ENCODE measurements at places on chromosomes 7 and 10.

DNA sequence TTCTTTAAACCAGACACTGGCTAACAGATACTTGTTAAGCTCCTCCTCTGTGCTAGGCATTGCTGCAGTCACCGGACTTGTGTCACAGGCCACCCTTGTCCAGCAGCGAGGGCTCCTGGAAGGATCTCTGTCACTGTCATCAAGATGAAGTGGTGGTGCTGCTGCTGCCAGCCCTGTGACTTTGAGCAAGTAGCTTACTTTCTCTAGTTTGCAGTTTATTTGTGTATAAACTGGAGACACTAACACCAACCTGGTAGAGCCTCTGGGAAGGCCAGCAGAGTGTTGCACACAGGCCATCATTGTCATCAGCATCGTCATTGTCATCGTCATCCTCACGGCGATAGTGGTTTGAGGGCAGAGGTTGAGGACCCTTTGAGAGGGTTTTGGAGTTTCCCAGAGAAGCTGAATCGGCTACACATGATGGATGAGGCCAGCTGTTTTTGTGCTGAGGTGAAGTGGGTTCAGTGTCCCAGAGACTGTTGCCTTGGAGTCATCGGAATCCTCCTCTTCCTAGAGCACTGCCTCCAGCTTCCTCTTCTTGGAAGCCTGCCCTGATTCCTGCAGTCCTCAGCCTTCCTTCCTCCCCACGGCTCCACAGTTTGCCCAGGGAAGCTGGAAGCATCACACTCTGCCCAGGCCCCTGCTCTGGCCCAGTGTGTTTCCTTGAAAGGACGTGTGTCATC, 128.4 kb downstream of the GRK5 start:
- no peak for DNase-seq

GRCh38 chr7:99992330-99993038, 16.7 kb upstream of the AZGP1 start:
- no peak for DNase-seq

GRCh38 chr7:1283941-1284742, 51.5 kb downstream of the UNCX start:
- no peak for DNase-seq

- no peak for DNase-seq
These were observed 75.9 kb upstream of the MAGI2 start for GRCh38 chr7:79529214-79529880.

- no peak for DNase-seq
These were observed 18.1 kb upstream of the LIPK start for GRCh38 chr10:88687853-88688467.

DNA sequence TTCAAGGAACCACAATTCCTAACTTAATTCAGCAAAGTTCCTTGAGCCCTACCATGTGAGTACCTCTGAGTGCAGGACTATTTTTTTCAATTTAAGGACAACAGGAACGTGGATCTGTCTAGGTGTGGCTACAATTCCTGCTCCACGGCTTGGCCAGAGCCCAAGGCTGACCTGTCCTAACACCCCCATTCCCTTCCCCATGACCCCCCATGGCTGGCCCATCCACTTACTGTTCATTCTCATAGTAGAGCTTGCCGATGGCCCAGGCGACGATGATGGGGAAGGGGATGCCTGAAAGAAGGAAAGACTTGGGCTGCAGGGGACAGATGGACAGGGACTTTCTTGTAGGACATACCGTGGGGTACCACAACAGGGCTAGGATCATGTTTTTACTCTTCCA, 20.3 kb downstream of the CRHR2 start:
- no peak for DNase-seq

GRCh38 chr10:129774082-129774735, 189.9 kb downstream of the EBF3 start:
- no peak for DNase-seq

DNA sequence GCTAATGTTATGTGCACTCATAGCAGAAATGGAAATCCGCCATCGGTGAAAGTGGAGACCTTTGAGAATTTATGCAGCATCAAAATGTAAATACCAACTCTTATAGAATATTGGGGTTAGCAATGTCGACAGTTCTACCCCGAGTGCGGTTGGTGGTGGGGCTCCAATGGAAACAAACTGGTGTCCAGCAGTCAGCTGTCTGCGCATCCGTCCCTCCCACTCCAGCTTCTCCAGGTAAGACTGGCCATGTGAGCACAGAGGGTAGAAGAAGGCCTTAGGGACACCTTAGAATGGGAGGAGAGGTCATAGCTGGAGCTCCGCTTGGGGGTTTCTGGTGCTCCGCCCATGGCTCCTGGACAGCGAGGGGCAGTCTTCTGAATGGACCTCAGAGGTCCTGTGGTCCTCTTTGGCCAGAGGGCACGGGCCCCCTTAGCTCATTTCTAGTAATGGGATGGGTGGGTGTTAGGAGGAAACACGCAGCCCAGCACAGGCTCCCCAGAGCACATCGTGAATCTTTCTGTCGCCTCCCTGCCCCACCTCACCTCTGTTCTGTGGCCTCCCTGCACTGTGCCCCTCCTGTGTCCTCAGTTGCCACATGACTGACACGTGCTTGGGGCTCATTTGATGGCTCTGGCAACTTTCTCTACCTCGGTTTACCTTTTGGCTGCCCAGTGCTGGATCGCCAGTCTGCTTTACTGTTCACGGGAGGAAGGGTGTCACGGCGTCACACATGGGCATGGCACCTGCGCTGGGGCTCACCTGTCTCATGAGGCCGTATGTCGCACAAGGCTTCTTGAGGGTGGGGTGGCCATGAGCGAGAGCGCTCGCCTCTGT, 50.0 kb downstream of the MGMT start:
- no peak for DNase-seq

- DNase-seq, result no peak
These were observed 223.4 kb downstream of the MGMT start for GRCh38 chr10:129690248-129691070.

DNA sequence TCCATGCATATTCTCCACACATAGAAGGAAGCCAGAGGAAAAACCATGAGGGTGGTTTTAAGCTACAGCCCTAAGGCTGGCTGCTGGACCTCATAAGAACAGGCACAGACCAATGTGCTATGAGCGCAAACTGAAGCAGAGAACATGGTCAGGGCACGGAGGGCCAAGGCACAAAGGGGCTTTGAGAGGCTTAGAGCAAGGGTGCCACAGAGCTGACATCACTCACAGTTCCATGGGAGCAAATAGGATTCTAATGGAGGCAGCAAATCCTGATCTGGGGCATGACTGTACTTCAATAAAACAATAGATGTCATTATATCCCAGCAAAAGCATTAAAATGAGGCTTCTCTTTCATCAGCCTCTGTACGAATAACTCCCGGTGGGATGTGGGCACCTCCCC, 162.4 kb downstream of the COBL start:
- no peak for DNase-seq

- DNase-seq, result no peak
These were observed 50.8 kb downstream of the CDK13 start for GRCh38 chr7:40000734-40001315.

- no peak for DNase-seq
These were observed 79.1 kb upstream of the PPIF start for GRCh38 chr10:79268161-79268601.

- DNase-seq, result no peak
These were observed 4.3 kb upstream of the AKR1C3 start for GRCh38 chr10:5089865-5090264.

DNA sequence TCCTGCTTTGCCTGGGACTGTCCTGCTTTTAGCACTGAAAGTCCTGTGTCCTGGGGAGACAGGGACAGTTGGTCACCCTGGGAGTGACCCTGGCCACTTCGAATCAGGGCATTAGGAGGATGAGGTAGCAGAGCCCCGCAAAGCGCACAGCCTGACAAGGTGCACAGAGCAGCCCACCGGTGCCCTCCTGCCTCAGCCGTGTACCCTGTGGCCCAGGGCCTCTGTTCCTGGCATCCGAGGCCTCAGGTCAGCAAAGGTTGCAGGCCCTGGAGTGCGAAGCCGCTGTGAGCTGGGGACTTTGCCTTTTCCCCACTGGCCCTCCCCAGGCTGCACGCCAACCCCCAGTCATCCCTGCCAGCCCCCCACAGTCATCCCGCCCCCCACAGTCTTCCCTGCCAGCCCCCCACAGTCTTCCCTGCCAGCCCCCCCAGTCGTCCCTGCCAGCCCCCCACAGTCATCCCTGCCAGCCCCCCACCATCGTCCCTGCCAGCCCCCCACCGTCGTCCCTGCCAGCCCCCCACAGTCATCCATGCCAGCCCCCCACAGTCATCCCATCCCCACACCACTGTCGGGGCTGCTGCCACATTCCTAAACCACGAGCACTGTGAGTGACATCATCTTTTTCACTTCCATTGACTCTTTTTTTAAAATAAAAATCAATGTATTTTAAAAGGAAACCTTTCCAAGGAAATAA, 91.8 kb downstream of the RGS10 start:
- no peak for DNase-seq

DNA sequence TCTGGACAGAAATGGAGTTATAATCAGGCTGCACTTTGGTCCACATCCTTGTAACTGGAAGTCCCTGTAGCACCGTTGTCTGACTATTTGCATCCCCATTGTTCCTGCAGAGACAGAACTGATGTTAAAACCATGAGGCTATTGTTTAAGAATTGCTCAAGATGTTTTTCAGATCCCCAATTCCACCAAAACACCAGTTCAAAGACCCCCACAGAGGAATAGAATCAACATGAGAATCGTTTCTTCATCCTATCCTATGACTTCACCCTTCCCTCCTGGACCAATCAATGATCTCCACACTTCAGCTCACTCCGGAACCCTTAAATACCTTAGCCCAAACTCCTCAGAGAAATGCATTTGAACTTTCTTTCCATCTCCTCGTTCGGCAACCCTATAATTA, 57.1 kb upstream of the GRID1 start:
- DNase-seq, result no peak
